ENCODE measurements at places on chromosomes 6 and 20.

DNA sequence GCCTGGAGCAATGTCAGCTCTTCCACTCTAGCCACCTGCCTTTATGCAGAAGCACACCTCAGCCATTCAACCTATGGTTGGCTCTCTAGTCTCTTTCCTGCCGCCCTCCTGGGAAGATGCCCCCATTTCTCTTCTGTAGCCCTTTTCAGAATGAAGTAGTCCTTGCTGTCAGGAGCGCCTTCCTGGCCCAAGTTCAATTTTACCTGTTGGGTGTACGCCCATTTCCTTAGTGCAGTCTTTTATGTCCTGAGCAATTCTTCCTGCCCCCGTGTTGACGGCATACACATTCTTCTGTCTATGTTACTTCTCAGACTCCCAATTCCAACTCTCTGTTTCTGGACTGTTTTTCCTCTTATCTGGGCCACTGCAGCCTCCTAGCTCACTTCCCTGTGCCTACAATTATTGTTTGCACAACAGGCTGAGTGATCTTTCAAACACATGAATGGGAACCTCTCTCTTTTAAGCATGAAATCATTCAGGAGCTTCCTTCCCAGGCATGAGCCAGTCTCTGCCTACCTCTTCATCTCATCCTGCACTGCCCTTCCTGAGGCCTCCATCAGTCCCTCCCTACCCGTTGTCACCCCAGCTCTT, 389.2 kb downstream of the CD83 start:
- DNase-seq, result no peak

DNA sequence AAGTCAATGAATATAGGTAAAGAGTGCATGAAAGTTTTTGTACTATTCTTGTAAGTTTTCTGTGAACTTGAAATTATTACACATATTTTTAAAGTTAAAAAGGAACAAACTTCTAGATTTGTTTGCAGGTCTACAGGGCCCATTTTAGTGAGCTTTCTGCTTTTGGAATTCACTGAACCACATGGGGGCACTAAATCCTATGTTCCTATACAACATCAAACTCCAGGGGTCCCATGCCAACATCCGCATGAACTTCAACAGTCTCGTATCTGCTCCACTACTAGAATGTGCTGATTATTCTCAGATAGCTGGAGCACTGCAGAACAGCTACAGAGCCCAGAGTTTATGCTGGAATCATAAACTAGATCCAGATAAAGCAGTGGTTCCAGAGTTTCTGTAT, 347.9 kb upstream of the SPTLC3 start:
- DNase-seq, result peak; percentile 1

- no peak for DNase-seq
These were observed 29.5 kb downstream of the BEND6 start for GRCh38 chr6:56984361-56984760.

DNA sequence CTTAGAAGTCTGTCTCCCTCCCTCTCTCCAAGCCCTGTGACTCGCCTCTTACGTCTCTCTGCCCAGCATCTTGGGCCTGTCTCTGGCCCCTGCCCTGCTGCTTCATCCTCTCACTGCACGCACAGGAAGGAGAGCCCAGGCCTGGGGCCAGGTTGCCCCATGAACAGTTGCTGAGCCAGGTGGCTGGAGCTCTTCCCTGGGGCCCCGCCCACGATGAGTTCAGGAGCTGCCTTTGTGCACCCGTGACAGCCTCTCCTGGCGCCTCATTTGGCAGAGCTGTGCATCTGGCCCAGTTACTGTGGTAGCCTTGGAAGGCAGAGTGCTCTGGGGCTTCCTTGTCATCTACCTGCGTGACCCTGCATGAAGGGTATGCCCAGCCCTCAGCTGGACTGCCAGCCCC, 44.5 kb downstream of the SLC52A3 start:
- DNase-seq, result no peak

DNA sequence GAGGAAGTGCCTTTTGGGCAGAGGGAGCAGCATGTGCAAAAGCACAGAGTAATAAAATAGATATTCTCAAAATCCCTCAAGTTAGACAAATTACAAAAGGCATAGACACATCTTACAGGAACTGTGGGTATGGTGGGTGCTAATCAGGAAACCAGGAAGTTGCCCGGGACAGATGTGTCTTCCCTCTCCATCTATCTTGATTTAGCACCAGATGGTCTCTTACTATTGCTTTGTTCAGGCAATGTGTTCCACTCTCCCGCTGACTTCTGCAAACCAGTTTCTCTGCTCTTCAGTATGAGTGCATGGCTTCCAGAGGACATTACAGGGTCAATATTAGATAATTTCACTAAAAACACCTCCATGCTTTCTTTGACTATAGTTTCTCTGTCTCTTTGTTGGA, 13.2 kb downstream of the CITED2 start:
- DNase-seq, result no peak

DNA sequence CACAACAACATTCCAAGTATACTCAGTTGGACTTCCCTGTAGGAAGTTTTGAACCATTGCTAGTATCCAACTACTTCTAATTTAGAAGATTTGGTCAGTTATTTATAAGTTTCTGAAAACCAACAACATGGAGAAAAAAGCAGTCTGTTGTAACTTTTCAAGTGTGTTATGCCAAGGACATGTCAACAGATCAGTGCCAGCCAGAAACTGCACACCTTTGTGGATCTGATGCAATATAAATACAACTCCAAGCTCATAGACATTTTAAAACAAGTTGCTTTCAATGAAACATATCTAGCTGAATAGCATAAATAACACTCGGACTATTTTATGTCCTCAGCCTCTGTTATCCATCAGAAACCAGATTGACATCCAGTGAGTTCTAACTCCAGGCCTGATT, 58.3 kb upstream of the CARMIL1 start:
- DNase-seq, result no peak

- DNase-seq, result no peak
These were observed 6.7 kb upstream of the KHDC1L start for GRCh38 chr6:73231986-73232391.

GRCh38 chr6:33989016-33989854, 156.7 kb downstream of the GRM4 start:
- DNase-seq, result no peak

DNA sequence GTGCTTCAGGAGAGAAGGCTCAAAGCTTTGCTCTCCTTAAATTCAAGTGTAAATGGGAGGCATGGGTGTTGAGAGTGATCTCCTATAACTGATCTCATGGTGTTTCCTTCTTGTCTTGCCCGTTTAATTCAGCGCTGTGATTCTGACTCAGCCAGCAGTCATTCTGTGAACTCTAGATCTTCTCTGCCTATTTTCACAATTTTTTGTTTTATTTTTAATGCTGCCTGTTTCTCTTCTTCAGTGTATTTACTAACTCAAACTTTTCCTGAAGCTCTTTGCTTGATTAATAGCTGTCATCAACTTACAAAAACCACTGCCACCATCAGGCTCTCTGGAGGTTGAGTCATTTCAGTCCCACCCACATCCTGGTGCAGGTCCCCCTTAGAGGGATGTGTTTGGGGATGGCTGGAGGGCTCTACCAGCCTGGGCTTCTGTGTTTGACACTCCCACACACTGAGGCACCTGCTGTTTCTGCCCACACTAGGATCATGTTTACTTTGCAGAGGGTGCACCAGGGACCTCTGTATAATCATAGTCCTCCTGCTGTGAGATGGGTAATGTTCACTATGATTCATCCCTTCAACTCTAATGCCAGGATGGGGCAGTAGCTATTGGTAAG, 94.0 kb downstream of the SHLD1 start:
- DNase-seq, result peak; percentile 98
